ENCODE measurements at places on chromosomes 1 and 21. TPM values are rescaled to one million over a fixed set of nuclear protein-coding genes. Genes with fewer than 3 reads are reported as not detected.

The RGS4 gene
- total RNA-seq: not detected

DNA sequence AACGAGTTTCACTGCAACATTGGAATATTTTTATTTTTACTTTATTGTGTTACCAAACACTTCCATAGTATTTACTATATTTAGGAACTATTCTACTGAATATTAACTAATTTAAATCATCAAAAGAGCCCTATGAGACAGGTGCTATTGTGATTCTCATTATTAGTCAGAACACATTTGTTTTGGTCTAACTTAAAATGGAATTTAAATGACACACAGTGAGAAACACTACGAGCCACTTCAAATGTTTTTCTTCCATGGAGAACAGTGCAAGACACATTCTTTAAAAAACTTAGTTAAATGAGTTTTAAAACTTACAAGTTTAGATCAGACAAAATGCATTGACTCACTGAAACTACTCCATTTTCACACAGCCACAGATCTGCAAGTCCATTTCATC lies 6.6 kb upstream of the TRAF3IP3 start:
- no peak for DNase-seq

DNA sequence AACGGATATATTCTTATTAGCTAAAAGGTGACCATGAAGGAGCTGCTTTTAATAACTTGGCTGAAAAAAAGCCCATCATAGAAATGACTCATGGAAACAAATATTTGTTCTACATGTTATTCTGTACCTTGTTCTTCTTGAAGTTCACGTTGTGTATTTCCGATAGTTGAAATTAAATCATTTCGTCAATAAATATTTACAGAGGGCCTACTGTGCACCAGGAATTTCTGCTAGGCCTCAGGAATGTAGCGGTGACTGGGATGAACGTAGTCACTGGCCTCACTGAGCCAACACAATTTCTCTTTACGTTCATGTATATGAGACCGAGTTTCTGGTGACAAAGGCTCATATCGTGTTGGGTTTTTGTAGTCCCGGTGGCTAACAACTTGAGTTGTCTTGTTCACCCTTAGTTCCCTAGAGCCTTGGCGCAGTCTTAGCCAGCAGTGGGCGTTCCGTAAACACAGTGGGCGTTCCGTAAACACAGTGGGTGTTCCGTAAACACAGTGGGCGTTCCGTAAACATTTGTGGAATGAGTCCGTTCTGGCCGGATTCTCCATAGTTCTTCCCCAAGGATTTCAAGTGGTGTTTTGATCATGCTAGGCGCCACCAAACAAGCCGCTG lies 53.2 kb upstream of the VAMP3 start:
- DNase-seq: no peak

The MFAP2 gene
- total RNA-seq: 0.50 TPM

DNA sequence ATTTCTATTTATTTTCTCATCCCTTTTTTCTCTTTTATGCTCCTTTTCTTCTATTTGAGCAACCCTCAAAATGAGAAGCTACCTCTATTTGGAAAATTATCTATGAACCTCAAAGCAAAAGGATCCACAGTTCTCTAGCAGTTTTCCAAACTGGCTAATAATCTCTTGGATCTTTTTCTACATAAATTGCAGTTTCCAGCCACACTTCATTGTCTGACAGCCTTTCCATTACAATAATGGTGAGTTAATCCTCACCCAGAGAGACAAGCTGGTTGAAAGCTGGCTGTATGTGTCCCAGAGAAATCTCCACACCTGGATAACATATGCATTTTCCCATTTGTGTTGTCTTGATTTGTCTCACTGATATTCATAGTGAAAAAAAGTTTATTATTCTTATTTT lies 16.5 kb upstream of the HSD17B7 start:
- DNase-seq: no peak

GRCh38 chr1:78092643-78093042 lies 46.9 kb downstream of the GIPC2 start:
- DNase-seq: no peak

The GPR37L1 gene
- total RNA-seq: 0.12 TPM

The TRIM33 gene
- 42.0 TPM for total RNA-seq

The CD84 gene
- total RNA-seq: not detected

The UQCRH gene
- 410 TPM for total RNA-seq

DNA sequence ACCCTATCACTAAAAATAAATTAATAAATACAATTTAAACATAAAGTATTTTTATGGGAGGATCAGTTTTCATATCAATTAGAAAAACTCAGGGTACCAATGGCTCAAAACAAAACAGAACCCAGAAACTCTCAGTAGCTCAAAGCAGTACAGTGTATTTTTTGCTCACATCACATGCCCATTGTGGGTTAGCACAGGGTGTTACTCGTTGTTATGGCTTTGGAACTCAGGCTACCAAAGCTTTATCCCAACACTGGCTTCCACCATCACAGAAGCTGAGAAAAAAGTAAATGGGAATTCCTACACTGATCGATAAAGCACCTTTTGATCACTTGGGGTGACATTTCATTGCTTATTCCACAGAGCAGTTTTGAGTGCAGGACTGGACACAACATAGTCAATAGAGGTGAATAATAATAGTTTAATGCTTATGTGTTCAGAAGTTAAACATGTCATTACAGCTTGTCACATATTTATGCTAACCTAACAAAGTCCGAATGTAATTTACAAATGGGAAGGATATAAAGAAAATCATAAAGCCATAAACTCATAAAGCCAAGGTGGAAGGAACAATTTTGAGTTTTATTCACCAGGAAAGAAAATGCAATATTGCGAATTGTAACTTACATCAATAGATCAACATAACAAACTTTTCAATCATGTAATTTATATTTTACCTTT lies 484.5 kb upstream of the TMPRSS15 start:
- DNase-seq: no peak

The AJAP1 gene
- total RNA-seq: not detected
